Activated CD4-positive, alpha-beta T cell treated with anti-CD3 and anti-CD28 coated beads, Interleukin-2, amount 50 U/mL, for 16 hours (primary cell): ENCODE measurements at places on chromosomes 13 and 19.

- DNase-seq = no peak
Measured at GRCh38 chr13:108962654-108963053, 333.2 kb downstream of the MYO16 start.

GRCh38 chr13:32354040-32354439 is 38.7 kb downstream of the BRCA2 start:
- no peak for DNase-seq

- DNase-seq = no peak
Measured at GRCh38 chr19:31975461-31975860, 369.9 kb upstream of the ZNF507 start.

GRCh38 chr19:14536926-14537692 is 7.7 kb downstream of the TECR start:
- peak; percentile 68 for DNase-seq

GRCh38 chr13:32045537-32045936 is 14.0 kb downstream of the FRY start:
- DNase-seq = no peak

- DNase-seq = peak; percentile 39
Measured at GRCh38 chr13:48571126-48571913, 38.4 kb upstream of the RCBTB2 start.

- DNase-seq = no peak
Measured at GRCh38 chr13:53001444-53002225, 27.0 kb upstream of the OLFM4 start.

- DNase-seq = peak; percentile 34
Measured at GRCh38 chr13:114111577-114111976, 20.8 kb downstream of the RASA3 start.

DNA sequence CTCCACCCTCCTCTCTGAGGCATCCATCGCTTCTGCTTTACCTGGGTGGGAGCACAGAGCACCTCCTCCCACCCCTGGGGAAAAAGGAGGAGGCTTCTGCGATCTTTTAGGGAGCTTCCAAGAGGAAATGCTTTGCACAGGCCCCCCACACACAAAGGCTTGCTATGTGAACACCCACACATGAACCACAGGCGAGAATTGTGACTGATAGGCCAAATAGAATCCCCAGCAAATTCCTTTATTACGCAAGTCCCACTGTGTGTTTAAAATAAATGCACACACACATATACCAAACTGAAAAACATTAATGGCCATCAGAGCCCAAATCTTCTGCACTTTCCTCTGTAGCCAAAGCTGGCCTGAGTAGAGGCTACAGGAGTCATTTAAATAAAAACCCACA is 50.6 kb downstream of the HSPH1 start:
- no peak for DNase-seq

- no peak for DNase-seq
Measured at GRCh38 chr13:96662036-96662435, 332.2 kb downstream of the OXGR1 start.

DNA sequence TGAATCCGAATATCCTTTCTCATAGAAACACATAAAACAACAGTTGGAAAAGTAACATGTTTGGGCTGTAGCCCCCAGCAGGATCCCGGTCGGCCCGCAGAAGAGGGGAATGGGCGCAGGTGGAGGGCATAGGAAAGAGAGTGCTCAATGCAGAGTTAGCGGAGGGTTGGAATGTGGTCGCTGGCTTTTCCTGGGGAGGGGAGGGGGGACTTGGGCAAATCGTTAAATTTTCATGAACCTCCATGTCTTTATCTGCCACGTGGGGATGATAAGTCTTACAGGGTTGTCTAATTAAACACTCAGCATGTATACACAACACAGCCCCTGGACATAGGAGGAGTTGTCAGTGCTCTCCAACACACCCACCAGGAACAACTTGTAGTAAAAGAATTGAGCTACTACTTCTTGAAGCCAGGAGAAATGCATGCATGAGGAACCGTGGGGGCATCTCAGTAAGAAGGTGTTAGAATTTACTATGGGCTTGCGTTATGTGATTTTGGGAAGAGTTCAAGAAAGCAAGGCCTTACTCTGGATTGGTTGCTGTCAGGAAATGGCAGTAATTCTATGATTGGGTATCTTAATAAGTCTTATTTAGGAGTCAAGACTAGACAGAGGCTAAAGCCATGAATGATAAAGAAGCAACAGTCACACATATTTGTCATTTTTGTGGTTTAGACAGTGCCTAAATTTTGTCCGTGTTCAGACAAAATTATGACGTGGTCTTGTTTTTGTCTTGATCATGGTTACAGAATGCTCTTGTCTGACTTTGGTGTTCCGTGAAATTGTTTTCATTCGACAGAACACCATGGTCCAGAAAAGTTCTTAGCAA is 671 bp upstream of the SLC46A3 start:
- no peak for DNase-seq

DNA sequence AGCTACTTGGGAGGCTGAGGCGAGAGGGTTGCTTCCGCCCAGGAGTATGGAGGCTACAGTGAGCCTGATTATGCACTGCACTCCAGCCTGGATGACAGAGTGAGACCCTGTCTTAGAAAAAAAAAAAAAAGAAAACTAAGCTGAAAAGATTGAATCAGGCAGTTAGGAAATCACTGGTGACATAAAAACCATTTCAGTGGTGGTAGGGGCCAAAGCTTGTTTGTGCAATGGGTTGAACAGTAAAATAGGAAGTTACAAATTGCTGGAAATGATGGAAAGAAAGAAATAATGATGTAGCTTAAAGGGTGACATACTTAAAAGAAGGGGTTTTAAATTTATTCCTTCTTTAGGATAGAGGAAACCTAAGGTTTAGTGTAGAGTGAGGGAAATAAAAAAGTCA is 4.8 kb upstream of the OXGR1 start:
- no peak for DNase-seq

DNA sequence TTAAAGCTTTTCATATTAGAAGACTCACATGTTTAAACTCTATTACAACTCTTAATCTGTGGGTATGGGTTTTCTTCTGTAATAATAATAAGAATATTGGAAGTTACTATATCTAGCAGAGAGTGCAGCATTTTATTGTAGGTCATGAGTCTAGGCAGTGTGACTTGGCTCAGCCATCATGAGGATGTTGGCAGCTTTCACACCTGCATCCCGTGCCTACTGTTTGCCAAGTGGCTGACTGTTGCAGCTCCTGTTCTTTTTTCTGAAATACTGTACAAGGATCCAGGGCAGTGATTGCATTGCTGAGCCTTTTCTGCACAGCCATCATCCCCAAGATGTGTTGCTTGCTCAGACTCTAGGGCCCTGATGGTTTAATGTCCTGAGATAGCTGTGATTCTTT is 47.4 kb downstream of the MTUS2 start:
- no peak for DNase-seq

DNA sequence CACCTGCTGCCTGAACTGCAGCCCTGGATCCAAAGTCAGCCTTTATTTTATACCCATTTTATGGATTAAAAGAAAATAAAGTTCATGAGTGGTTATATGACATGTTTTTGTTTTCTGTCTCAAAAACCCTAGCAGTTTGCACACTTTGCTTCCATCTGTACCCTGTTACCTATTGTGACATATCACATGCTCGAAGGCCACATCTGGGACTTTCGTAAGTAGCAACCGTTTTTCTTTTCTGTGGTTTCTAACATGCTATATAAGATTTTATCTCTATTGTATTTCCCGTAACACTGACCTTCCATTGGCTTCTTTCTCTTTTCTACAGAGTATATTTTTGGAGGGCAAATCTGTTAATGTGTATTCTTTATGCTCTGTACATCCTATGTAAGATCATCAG is 1007.2 kb downstream of the PCDH9 start:
- DNase-seq = peak; percentile 21

GRCh38 chr19:10086591-10087192 is 575 bp downstream of the SHFL start:
- DNase-seq = no peak

GRCh38 chr19:33199441-33200265 is 5.5 kb downstream of the LRP3 start:
- no peak for DNase-seq

DNA sequence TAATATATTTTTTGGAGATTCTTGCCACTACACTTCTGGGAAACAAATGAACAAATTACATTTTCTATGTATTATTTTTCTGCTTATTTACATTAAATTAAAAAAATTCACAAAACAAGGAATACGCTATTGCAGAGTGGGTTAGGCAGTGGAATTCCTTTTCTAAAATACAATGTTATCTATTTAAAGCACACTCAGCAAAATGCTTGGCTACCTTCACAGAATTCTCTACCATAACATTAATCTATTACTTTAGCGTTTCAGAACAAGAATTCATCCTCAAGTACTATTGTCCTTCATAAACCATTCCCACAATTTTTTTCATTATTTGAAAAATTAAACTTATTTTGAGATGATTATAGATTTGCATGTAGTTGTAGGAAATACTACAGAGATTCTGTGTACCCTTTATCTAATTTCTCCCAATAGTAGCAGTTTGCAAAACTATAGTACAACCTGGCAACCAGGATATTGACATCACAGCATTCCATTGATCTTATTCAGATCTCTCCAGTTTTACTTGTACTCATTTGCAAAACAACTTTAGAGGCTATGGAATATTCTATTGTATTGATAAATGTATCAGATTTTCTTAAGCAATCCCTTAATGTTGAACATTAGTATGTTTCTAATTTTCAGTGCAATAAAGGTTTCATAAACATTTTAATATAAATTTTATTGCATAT is 120.9 kb downstream of the DLEU7 start:
- DNase-seq = no peak

DNA sequence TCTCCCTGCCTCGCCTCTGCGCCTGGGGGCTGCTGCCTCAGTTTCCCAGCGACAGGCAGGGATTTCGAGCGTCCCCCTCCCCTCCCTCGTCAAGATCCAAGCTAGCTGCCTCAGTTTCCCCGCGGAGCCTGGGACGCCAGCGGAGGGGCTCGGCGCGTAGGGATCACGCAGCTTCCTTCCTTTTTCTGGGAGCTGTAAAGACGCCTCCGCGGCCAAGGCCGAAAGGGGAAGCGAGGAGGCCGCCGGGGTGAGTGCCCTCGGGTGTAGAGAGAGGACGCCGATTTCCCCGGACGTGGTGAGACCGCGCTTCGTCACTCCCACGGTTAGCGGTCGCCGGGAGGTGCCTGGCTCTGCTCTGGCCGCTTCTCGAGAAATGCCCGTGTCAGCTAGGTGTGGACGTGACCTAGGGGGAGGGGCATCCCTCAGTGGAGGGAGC is 722 bp upstream of the ICAM1 start:
- peak; percentile 84 for DNase-seq

DNA sequence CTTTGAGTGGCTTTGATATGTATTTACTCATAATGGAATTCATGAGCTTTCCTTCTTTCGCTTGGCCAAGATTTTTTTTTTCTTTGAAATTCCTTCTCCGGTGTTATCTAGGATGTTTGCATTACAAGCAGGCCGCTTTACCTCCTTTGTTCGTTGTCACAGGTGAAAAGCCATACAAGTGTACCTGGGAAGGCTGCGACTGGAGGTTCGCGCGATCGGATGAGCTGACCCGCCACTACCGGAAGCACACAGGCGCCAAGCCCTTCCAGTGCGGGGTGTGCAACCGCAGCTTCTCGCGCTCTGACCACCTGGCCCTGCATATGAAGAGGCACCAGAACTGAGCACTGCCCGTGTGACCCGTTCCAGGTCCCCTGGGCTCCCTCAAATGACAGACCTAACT is 16.7 kb downstream of the KLF5 start:
- DNase-seq = no peak

GRCh38 chr13:28410096-28410495 is 84.8 kb downstream of the FLT1 start:
- DNase-seq = no peak

- DNase-seq = no peak
Measured at GRCh38 chr13:73060251-73061160, 1.7 kb downstream of the KLF5 start.

GRCh38 chr19:40370997-40371801 is 18.8 kb downstream of the HIPK4 start:
- no peak for DNase-seq

GRCh38 chr19:30276011-30276882 is 95.9 kb upstream of the ZNF536 start:
- no peak for DNase-seq

DNA sequence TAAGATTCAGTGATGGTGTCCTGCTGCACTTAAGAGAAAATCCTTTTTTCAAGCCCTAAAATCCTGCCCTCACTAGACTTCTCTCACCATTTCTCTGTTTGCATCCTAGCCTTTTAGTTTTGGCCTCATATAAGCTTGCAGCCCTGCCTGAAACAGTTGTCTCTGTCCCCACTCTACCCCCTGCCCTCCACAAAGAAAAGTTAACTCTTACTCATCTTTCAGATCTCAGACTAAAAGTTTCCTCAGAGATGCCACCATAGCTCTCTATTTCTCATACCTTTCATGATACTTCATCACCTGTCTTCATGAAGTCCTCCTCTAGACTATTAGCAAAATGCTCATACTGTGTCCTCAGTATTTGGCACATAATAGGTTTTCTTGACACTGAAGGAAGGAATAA is 33.1 kb downstream of the ITM2B start:
- no peak for DNase-seq

DNA sequence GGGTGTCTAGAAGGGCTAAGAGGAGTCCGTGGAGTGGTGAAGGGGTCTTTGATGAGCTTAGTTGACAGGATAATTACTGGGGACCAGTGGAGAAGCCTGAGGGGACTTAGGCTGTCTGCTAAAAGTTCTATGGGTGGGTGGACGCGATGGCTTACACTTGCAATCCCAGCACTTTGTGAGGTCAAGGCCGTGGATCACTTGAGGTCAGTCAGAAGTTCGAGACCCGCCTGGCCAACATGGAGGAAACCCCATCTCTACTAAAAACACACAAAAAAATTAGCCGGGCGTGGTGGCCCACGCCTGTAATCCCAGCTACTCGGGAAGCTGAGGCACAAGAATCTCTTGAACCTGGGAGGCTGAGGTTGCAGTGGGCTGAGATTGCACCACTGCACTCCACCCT is 2.8 kb upstream of the GSK3A start:
- no peak for DNase-seq

- no peak for DNase-seq
Measured at GRCh38 chr13:50731400-50731799, 112.1 kb downstream of the DLEU7 start.

- no peak for DNase-seq
Measured at GRCh38 chr19:39086386-39086785, 2.2 kb downstream of the ACP7 start.

- no peak for DNase-seq
Measured at GRCh38 chr13:77384999-77385398, 58.1 kb upstream of the MYCBP2 start.

DNA sequence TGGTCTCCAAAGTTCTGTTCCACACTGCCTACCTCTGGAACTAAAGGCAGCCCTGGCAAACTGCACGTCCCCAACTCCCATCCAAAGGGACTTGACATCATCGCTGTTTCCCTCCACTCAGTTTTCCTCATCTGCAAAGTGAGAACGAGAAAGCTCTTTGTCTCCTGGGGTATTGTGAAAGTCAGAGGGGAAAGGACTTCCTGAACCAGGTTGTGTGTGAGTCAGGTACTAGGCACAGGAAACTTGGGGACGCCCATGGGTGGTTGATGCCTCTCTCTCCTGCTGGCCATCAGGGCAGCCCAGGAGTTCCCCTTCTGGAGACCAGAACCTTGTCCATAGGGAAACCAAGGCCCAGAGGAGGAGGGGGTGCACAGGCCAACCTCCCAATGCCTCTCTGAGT is 4.7 kb downstream of the CRLF1 start:
- DNase-seq = no peak

GRCh38 chr19:41341669-41342490 is 11.8 kb downstream of the TGFB1 start:
- no peak for DNase-seq

- no peak for DNase-seq
Measured at GRCh38 chr13:87941226-87941625, 270.1 kb downstream of the SLITRK5 start.
